ENCODE measurements at places on chromosomes 3 and 15.

- DNase-seq = no peak
These were observed 776.1 kb upstream of the SEMA6D start for GRCh38 chr15:46941241-46941640.

DNA sequence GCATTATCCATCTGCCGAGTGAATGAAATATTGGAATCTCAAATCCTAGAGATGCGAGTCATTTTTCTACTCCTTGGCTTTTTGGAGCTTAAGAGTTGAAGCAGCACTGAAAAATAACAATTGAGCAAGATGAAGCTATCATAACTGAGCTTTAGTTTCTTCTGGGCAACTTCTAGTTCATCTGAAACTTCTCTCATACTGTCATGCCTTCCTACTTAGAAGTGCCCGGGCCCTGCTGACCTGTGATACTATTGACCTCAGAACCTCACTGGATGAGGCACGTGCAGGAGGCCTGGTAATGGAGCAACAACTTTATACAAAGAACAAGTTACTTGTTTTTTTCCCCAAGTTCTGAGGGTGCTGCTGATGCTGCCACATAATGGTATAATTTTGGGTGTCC is 48.5 kb upstream of the P3H2 start:
- DNase-seq = no peak

GRCh38 chr3:97940034-97940433 is 32.2 kb downstream of the RIOX2 start:
- no peak for DNase-seq

DNA sequence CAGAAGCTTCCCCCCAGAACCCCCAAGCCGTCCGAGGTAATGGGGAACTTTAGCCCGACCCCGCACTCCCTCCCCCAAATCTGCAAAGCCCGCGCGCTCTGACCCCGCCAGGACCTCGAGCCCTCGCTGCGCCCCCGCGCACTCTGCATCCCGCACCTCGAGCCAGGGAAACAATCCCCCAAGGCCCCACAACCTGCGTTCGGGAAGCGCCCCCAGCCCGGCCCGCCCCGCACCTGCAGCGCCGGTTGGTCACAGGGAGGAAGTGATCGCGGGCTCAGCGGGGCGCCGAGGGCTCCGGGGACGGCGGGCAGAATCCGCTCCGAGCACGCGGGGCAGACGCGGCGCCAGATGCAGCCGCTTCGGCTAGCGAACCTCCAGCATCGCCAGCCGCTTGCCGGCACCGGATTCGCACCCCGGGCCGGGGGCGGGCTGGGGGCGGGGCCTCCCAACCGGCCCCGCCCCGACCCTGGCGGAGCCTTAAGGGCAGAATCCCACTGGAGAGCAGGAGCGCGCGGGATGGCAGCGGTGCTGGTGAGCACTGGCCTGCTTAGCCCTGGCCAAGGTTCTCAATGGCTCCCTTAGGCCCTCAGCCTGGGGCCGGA is at the start of gene CAMKV:
Gene CAMKV, minus strand, starts transcription at position 382 of the 602 bp plus-strand sequence. CDS start 7,518 bp downstream, outside the sequence.
- no peak for DNase-seq

DNA sequence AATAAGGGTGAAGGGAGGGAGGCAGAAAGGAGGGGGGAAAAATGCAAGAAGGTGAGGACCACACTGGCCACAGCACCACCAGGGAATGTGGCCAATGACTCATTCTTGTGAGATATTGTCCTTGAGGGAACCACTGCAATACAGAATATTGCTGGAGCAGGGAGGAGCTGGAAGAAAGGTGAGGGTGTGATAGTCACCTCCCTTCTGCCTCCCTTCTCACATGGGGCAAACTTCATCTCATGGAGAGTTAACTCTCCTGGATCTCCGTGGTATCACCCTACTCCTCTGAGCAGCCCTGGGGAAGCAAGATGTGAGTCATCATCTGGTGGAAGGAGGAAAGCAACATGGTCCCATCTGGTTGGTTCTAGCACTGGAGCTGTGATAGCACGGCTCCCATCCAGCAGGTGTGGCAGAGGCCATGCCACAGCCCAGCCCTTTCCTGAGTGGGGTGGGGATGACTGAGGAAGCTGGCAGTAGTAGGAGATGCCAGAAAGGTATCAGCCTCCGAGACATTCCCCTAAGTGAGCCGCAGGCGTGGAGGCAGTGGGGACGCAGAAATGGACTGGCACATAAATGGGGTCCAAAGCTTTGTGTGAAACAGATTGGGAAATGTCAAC is 115.9 kb upstream of the LPP start:
- no peak for DNase-seq

- no peak for DNase-seq
These were observed 2.3 kb downstream of the SHOX2 start for GRCh38 chr3:158103887-158104327.

DNA sequence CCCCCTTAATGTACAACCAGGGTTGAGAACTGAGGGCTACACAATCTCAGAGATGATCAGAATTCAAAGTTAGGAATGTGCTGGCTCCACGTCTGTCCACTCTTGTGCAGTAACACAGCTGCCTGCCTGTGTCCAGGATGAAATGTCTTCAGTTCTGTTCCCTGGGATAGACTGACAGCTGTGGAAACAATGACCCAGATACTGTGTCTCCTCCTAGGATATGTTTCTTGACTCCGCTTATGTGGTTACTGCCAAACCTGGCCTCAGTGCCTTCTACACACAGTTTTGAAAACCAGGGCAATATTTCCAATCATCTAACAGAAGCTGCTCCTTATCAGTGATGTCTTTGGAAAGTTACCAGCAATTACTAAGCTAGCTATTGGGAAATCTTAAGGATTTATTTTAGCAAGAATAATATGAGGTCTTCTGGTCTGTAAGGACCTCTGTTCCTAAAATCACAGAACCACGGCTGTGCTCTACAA is 67.6 kb downstream of the NOX5 start:
- DNase-seq = no peak

- no peak for DNase-seq
These were observed at the start of gene FBXO40 for GRCh38 chr3:121592856-121593702. Gene FBXO40, plus strand, starts transcription at chr3:121593379. Its CDS starts 27,197 bp downstream, at chr3:121620576.

DNA sequence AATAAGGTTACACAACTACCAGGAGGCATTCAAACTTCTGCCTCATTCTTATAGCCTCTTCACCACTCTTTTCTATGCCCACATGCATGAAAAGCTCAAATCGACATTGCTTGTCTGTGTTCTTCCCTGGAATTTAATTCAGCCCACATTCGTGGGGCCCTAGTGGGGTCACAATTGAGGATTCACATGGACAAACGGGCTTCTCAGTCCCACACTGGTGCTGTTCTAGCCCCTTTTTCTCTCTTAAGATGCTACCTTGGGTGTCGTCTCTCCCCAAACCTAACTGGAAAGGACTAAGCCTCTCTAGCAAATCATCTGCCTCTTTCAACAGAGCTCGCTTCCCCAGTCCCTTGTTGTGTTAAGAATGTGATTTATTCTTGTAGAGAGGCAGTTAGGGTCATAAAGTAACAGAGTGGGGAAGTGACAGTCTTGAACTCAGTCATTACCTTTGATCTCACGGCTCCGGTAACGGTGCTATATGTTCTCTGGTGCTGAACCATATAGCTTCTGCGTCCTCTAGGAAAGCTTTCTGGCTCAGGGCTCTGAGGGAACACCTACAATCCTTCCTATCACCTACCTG is 4.9 kb downstream of the LPP start:
- DNase-seq = no peak

GRCh38 chr15:71231758-71232157 is 116.5 kb downstream of the THSD4 start:
- no peak for DNase-seq

GRCh38 chr15:30073915-30074314 is 8.8 kb upstream of the GOLGA8J start:
- no peak for DNase-seq

GRCh38 chr3:78086150-78086549 is 1046.3 kb downstream of the ROBO2 start:
- no peak for DNase-seq

DNA sequence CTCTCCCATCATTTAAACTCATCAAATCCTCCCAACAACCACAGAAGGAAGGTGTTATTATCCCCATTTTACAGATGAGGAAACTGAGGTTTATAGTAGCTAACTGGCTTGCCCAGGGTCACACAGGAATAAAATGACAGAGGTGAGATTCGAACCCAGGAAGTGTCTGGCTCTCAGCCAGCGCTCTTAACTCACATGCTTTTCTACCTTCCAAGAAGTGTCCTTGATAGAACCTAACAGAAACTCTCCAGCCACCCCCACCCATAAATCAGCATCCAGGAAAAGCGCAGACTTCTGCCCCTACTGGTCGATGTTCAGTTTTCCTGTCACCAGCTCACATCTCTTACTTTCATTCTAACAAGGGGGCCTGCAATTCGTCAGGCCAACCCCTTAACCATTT is 51.7 kb downstream of the SPATA12 start:
- no peak for DNase-seq

DNA sequence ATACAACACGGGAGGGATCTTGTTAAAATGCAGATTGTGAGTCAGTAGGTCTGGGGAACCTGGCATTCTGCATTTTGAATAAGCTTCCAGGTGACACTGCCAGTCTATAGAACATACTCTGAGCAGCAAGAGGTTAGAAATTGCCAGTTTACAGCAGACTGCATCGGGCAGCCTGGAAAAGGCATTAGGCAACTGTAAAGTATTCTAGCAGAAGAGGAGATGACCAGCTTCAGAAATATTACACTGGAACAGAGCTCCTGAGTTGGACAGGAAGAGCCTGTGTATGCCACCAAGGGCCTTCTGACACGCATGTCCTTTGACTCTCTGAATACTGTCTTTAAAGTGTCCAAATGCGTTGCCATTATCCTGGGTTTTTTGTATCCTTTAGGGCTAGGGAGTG is 2.5 kb upstream of the ACAN start:
- DNase-seq = no peak

DNA sequence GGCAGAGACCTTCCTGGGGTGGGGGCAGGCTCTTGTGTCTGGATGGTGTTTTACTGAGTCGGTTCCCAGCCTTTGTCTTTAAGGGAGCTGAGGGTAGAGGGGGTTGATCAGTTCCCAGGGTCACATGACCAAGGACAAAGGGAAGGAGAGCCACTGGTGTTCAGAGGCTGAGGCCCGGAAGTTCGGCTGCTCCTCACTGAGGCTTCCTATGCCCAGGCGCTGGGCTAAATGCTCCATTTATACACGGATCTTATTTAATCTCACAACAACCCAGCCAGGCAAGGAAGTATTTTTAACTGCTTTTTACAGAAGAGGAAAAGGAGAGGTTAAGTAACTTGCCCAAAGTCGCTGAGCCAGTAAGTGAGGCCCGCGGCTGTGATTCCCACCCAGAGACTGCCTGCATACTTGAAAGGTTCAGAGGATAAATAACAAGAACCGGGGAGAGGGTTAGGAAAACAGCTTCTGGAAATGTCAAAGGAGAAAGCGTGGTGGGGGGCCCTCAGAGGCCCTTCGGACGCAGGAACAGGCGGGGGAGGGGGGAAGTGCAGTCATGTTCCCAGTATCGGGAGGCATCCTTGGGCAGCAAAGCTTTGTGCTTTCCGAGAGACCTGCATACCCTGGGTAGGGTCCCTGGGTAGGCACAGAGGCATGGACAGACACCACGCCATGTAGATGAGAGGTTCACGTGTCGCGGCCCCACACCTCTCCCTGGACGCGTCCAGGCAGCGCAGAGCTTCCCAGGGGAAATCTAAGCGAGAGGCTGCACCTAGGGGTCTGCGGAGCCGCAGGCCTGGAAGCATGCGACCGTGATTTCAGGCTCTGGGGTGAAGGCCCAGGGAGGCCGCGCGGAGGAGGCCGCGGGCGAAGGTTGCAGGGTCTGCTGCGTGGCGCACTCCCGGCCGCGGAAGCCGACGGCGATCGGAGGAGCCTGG is 21.3 kb downstream of the EPHB3 start:
- DNase-seq = no peak

DNA sequence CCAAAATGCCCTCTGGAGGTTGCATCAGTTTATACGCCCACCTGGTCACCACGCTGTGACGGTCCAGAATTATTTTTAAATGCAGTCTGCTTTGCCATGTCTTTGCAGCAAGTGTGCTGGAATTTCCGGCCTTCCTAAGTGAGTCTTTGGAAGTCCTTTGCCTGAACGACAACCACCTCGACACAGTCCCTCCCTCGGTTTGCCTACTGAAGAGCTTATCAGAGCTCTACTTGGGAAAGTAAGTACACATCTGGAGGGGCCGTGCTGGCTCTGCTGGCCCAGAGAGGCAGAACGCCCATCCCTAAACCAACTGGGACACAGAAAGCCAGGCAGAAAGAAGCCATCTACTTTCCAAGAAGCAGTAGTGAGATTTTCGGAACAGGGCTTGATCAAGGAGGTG is 101.8 kb downstream of the LRRK1 start:
- DNase-seq = no peak

- no peak for DNase-seq
These were observed 2.3 kb downstream of the XYLB start for GRCh38 chr3:38348903-38349302.

GRCh38 chr15:49383266-49383665 is 39.8 kb upstream of the FGF7 start:
- DNase-seq = no peak

GRCh38 chr3:149596134-149596770 is 61.6 kb downstream of the WWTR1 start:
- DNase-seq = peak; percentile 60

GRCh38 chr3:127458696-127459604 is 131.6 kb downstream of the TPRA1 start:
- DNase-seq = no peak

DNA sequence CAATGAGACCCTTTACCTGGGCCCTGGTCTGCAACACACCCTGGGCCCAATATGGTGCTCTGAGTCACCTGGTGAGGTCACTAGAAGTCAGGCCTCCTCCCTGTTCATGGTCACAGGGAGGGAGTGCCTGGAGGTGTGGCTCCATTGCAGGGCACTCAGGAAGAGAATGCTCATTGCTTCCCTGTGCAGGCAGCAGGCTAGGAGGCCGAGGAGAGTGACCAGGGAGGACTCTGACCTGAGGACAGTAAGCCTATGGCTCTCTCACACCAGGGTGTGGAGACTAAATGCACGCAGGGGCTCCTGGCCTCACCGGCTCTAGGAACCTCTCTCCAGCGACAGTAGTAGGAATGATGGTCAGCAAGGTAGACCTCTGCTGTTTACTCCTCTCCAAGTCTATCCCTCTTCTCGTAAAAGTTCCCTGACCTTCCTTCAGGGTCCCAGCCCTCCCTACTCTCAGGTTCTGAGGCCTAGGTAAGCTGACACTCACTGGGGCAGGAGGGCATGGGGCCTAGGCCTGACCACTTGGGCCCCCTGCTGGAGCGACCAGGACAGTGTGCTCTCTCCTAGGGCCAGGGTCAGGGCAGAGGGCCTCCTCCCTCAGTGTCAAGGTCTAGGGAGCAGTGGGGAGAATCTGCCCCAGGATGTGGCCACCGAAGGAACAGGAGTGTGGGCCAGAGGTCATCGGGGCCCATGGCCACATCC is 9.6 kb upstream of the SLCO2A1 start:
- DNase-seq = no peak

- no peak for DNase-seq
These were observed 2.0 kb upstream of the MANF start for GRCh38 chr3:51382947-51383578.

- DNase-seq = no peak
These were observed 545.0 kb downstream of the SI start for GRCh38 chr3:164533275-164533674.

GRCh38 chr15:32859251-32859650 is 141.4 kb downstream of the GREM1 start:
- DNase-seq = no peak

DNA sequence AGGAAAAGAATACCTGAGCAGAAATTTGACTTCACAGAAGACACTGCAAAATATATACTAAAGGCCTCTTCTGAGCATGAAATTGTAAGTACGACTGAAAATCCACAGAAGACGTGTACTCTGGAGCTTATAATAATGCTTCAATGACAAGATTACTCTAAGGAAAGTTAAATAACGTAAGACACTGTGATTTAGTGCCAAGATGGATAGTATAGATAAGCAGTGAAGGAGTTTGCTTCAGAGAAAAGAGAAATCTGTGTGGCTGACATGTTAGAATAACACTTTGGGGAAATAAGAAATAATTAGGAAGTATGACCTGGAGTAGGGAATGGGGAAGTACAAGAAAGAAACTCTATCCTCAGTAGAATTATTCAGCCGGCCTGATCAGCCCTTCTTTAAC is 28.9 kb downstream of the ALDH1A2 start:
- DNase-seq = no peak

Data from NCI-H446 (cell line).